DMS53 (cell line): ENCODE measurements at places on chromosomes 13 and 19.
A peak's percentile ranks its signal among the peaks of the same experiment; 100 is the strongest.

DNA sequence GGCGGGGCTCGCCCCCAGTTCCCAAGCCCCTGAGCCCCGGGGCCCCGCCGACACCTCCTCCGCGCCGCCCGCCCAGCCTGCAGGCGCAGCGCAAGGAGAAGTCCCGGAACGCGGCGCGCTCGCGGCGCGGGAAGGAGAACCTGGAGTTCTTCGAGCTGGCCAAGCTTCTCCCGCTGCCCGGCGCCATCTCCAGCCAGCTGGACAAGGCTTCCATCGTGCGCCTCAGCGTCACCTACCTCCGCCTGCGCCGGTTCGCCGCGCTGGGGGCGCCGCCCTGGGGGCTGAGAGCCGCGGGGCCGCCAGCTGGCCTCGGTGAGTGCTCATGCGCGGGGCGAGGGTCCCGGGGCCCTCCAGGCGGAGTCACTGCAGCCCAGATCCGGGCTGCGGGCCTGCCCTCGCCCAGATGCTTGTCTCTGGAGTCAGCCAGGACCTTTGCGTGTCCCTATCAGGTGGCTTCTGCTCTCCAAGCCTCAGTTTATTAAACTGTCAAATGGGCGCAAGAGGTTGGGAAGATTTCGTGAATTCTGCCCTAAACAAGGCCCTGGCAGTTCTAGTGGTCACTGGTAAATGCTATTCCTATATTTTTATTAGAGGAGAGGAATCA lies 2.0 kb downstream of the NPAS1 start:
- peak; percentile 54 for DNase-seq

DNA sequence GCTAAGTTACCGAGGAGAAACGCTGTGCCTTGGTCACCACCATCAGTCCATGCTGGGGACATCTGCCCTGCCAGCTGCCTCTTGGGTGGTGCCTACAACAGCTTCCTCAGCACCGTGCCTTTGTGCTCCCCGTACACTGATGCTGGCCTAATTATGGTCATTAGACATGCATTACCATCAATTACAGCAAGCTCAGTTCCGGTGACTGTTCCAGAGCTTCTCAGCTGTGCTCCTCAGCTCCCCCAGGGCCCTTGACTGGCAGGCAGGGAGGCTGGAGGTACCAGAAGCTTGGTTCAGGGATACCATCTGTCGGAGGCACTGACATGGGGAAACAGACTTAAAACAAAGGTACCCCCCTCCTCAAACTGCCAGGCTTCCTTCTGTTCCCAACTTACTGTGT lies 40.2 kb downstream of the CILP2 start:
- no peak for DNase-seq

- DNase-seq, result no peak
These were observed 2819.7 kb downstream of the PCDH9 start for GRCh38 chr13:64410276-64411053.

GRCh38 chr13:87052731-87053130 lies 618.4 kb upstream of the SLITRK5 start:
- DNase-seq, result no peak

DNA sequence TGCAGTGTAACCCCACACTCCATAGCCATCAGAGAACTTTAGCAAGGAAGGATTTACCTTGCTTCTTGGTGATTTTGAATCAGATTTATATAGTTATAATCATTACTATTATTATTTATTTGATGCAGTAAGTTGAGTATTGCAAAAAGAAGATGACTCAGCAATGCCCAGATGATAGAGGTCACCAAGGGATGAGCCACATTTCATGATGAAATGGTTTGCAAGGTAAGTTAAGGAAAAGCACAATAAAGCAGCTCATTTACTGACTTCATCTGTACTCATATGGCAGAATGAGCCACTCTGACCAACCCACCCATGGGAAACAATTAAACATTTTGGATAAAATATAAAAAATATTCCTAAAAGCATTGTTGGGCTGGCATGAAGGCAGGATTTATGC lies 59.1 kb downstream of the AKAP11 start:
- DNase-seq, result no peak

- DNase-seq, result peak; percentile 3
These were observed 298.8 kb downstream of the NDFIP2 start for GRCh38 chr13:79779761-79780160.

DNA sequence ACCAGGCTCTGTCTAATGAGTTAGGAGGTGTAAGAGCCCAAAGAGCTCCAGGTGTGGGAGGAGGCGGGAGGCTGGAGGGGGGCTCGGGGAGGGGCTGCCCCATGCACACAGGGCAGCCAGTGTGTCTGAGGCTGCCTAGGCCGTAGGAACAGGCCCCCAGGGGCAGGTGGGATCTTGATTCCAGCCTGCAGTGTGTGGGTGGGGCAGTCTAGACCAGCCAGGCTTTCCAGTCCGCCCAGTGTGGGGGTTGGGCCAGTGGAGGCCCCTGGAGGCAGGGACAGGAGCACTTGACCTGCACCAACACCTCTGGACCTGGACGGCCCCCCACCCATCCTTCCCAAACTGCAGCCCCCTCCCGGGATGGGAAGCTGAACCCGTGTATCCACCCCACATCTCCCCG lies 5.4 kb upstream of the CAMSAP3 start:
- DNase-seq, result no peak

DNA sequence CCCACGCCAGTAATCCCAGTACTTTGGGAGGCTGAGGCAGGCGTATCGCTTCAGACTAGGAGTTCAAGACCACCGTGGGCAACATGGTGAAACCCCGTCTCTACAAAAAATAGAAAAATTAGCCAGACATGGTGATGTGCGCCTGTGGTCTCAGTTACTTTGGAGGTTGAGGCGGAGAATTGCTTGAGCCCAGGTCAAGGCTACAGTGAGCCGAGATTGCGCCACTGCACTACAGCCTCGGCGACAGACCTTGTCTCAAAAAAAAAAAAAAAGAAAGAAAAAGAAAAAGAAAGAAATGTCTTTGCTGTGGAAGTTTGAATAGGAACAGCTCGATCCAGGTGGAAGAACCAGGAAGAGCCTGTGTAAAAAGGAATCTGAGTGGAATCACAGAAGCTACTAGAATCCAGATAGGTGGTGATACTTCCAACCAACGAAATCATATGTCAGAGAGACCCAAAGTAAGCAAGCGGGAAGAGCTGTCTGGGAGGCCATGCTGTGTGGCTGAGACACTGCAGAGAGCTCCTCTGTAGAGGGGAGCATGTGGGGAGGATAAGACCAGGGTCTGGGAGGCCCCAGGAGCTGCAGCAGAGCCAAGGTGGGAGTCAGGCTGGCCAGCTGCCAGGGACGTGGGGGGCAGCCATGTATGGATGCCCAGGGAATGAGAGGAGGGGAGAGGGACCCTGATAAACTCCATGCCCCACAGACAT lies 21.1 kb downstream of the LATS2 start:
- no peak for DNase-seq

DNA sequence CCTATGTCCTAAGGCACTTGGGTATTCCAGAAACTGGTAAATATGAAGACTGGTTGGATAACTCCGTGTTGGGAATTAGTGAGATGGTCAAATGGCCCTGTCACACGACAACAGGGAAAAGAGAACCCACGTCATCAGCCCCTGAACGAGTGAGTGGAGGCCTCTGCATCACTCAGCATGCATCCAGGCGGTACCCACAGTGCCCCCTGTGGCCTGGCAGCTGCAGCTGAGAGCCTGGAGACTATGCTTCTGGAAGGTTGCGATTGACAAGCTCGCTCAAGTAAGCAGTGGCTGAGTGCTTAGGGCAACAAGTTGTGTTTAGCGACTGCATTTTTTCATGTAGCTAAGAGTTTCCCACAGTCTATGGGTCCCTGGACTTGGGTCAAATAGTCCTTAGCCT lies 55.9 kb downstream of the COL4A2 start:
- DNase-seq, result no peak

DNA sequence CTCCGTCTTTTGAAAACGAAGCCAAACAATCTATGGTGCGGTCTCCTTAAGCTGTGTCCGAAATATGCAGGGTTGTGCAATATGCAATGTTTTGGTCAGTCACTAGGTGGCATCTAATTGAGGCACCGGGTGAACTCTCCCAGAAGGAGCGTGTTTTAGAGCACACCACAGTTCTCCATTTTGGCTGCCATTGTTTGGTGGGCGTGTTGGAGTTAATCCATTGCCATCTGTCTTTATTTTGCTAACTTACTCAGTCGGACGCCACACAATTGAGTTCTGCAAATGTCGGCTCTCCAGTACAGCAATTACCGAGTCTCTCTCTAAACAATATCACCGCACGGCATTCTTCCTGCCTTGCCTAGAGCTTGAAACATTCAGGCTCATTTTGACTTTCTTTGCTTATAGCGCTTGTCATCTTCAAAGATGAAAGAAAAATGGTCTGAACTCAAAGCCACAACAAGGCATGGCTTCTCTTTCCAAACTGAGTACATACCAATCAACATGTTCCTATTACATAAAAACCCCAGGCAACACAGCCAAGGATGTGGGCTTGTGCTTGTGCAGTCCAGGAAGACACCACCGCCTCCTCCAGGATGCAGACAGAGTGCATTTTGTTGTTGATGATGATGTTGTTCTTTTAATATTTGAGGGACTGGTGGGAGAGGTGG lies 182.0 kb upstream of the SERP2 start:
- peak; percentile 85 for DNase-seq

DNA sequence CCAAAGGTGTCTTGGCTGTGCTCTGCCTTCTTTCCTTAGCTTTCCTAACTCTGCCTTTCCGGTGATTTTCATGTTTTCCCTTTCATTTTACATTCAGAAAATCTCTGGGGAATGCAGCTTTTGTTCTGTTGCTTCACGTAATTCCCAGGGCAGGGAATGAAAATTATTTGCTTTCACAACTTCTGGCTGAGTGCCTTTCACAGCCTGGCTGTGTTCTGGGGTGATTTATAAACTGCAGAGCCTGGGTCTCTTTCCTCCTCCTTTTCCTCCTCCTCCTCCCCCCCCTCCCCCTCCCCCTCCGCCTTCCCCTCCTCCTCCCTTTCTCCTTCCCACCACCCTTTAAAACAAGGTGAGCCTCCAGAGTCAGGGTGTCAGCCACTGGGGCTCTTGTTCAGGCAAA lies 84.3 kb downstream of the RNASEH2B start:
- no peak for DNase-seq

GRCh38 chr19:4557144-4557970 lies 2.1 kb downstream of the SEMA6B start:
- DNase-seq, result peak; percentile 44

- no peak for DNase-seq
These were observed 1.8 kb downstream of the APOC4 start for GRCh38 chr19:44943801-44944249.

GRCh38 chr19:40755248-40755624 lies 4.2 kb downstream of the SNRPA start:
- DNase-seq, result no peak

GRCh38 chr13:20969182-20969581 lies 66.6 kb upstream of the XPO4 start:
- no peak for DNase-seq

DNA sequence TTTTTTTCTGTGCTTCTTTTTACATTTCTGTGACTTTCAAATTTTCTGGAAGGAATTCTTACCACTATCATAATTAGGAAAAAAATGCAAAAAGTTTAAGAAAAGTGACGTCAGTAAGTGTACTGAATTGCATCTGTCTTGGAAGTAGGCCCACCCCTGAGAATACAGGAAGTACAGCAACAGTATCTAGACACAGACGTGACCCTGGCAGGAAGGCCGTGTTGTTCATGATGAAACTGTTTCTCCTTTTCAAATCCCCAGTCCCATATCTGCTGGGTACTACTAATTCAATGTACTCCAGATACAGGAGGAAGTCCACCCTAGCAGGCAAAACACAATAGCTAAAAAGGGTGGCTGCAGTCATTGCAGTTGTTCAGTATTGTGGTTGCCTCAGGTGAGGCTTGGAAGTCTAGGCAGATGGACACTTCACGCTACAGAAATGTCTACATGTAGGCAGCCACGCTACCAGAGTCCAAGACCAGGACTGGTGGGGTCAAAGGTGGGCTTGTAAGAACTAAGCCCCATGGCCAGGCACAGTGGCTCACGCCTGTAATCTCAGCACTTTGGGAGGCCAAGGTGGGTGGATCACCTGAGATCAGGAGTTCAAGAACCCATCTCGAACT lies 49.6 kb upstream of the MED4 start:
- DNase-seq, result no peak

DNA sequence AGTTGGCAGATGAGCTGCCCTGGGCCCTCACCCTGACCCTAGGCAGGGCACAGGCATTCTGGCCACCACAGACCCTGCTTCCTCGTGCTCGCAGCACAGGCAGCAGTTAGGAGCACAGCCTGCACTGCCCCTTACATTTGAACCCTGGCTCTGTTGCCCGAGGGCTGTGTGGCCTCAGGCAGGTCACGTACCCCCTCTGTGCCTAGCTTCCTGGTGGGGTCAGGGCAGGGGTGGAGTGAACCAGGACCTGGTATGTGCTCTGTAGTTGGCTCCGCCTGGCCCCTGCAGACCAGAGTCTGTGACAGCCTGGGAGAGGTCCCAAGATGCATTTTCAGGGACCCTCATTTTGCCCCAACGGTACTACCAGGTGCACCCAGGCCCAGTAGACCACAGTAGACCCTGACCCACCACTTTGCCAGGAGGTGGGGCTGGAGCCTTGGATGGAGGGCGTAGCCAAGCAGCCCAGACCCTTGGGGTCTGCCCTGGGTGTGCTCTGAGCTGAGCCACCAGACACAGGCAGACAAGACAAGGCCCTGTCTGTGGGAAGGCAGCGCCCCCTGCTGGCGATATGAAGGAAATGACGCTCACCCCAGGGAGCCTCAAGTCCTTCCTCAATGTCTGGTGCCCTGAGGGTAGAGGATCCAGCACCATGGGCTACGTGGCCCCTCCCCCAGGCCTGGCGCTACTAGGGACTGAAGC lies 9.1 kb downstream of the LYL1 start:
- peak; percentile 80 for DNase-seq

DNA sequence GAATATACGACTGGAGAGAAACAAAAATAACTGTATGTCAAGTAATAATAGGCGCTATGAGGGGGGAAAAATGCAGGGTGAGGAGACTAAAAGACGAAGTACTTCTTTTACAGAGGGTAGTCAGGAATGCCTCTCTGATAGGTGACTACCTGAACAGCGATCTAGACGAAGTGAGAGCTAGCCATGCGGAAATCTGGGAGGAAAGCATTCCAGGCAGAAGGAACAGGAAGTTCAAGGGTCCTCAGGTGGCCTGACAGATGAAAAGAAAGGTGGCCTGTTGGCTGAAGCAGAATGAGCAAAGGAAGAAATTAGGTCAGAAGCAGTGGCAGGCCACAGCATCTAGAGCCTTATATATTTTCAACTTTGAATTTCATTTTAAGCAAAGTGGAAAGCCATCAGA lies 13.3 kb downstream of the ZDHHC20 start:
- DNase-seq, result no peak

GRCh38 chr13:67042556-67042955 lies 187.6 kb downstream of the PCDH9 start:
- DNase-seq, result no peak

DNA sequence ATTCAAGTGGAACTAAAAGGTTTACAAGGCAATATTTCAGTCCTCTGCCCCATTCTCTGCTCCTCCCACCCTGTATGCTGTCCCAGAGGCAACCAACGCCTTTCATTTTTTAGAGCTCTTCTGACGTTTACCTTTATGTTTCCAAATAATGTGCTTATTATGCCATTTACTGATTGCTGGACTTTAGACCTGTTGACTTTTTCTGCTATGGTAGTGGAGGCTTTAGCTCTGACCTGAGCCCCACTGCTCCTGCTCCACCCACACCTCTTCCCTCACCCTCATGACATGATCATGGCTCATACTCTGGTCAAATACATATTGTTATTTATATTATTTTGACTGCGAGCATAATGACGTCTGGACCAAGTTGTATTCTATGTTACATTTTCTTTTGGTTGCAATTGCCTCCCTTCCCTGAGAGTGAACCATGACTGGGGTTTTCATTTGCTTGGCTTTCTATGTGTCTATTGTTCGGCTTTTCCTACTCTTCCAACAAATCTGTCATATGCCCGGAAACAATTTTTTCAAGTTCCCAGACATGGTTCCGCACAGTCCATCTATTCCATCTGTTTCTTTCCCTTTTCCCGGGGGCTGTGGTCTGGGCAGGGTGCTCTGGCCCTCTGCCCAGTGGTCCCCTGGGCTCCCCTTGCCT lies 31.4 kb upstream of the GJB6 start:
- DNase-seq, result peak; percentile 9
